Foreskin melanocyte (primary cell): ENCODE measurements at places on chromosomes 13 and 19.

- no peak for DNase-seq
These were observed 20.1 kb upstream of the MRI1 start for GRCh38 chr19:13744174-13744573.

DNA sequence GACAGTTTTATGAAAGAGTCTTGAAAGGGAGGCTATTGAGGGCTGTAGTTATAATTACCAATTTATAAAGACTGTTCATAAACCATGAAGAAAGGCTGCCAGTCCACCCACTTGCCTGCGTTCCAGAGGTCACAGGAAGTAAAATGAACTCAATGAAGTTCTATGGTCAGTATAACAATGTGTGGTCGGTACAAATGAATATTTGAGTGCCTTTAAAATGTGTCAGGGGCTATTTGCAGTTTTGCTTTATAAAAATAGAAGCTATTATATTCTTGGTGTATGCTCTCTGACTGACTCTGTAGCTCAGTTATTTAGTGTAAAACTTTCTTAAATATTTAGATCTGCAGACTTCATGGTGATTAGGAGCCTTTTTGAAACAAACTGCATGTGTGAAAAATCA is 47.0 kb downstream of the ESD start:
- peak; percentile 79 for DNase-seq

GRCh38 chr19:13669780-13670355 is 94.5 kb upstream of the MRI1 start:
- no peak for DNase-seq

GRCh38 chr19:30419568-30420180 is 47.5 kb downstream of the ZNF536 start:
- DNase-seq: peak; percentile 38

DNA sequence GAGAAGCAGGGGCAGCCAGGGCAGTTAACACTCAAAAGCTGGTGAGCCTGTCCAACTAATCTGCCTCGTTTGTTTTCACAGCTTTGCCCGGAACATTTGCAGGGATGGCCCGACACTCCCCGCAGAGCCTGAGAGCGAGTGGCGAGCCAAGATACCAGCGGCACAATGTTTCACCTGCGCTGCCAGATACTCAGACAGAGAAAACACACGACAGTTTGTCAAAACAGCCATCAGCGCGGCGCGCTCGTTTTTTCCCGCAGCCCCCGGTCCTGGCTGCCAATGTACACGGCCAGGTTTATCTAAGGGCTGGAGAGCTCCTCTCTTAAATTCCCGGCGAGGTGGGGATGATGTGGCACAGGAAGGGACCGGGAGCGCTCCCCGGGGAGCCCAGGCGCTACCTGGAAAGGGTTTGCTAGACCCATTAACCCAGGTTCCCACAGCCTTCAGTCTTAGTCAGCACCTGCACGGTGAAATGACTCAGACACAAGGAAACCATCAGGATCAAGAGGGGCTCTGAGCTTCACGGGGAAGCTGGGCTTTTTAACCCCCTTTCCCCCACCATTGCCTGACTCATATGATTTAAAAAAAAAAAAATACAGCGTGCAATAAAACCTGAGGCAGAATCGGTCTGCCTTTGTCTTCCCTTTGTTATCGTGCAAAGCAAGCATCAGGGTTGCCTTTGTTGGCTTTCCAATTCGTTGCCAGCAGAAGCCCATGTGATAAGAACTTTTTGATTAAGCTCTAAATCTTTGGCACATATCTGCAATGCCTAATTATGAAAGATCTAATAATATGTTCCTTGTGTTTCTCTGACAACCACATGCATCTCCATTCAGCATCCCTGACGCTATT is 186.2 kb downstream of the EFNB2 start:
- DNase-seq: peak; percentile 55

DNA sequence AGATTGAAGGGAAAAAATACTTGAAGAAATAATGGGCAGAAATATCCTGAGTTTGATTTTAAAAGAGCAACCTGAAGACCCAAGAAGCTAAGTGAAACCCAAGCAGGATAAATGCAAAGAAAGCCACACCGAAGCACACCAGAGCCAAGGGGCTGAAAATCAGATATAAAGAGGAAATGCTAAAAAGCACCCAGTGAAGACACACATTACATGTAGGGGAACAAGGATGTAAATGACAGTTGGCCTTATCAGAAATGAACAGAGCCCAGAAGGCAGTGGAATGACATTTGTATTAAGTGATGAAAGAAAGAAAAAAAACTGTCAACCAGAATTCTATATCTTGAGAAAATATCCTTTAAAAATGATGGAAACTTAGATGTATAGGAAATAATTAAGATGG is 139.1 kb downstream of the SLC7A1 start:
- no peak for DNase-seq

DNA sequence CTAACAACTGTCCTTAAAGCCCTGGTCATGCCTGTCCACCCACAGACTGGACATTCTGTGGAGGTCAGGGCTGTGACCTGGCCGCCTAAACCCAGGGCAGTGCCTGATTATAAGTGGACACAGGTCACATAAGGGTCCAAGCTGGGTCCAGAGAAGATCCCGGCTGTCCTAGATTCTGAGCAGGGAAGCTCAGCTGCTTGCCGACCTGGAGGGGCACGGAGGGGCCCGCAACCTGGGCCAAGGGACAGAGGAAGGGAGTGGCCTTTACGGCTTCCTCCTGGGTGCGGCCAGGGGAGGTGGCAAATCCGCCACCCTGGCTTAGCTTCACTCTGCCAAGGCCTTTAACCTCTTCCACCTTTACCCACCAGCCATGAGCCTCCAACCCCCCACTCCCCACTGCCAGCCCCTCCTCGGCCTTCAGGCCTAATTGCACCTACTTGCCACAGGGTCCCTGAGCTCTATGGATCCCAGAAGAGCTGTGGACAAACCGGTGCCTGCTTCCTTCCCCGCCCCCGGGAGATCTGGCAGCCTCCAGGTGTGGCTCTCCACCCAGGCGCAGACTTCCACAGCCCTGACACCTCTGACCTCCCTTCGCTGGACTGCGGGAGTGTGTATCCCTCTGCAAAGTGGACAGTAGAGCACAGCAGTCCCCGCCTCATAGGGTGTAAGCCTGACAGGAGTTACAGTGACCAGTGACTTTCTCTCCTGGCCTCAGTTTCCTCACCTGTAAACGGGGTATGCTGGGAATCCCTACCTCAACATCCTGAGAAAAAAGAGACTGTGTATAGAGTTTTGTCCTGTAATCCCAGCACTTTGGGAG is 1.7 kb downstream of the CD320 start:
- no peak for DNase-seq
